HS-5 (cell line): ENCODE measurements at places on chromosomes 11 and 22.

DNA sequence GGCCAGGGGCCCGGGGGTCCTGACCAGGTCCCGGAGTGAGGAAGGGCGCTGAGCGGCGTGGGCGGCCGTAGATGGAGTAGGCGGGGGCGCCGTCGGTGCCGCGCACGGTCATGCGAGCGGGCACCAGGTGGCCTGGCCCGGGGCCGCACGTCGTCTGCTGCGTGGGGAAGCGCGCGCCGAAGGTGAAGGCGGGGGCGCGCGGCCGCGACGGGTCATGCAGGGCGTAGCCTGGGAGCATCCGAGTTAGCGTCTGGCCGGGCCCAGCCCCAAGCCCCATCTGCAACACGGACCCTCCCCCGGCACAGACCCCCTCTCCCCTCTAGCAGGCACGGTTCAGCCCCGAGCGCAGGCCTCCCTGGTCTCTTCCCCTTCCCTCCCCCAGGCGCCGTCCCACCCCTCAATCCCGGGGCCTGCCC is 1.7 kb upstream of the TYMP start:
- DNase-seq: no peak

GRCh38 chr11:124915541-124916369 is 3.3 kb upstream of the HEPN1 start:
- DNase-seq: no peak

DNA sequence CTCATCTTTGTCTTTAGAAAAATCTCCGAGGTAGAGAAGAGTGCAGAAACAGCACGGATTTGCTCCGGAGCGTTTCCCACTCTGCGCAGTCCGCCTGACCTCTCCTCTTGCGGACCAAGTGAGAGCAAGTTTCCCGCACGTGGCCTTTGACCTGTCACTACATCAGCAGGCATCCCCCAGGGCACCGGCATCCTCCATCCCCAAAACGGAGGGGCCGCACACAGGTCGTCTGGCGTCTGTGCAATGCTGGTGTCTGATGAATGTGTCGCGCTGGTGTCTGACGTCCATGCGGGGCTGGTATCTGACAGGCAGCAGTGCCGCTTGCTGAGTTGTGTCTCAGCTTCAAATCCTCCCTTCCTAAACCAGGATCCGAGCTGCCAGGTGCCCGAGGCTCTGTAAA is 739 bp upstream of the MRGPRE start:
- no peak for DNase-seq

- no peak for DNase-seq
These were observed 49.9 kb downstream of the RSF1 start for GRCh38 chr11:77770629-77771028.

DNA sequence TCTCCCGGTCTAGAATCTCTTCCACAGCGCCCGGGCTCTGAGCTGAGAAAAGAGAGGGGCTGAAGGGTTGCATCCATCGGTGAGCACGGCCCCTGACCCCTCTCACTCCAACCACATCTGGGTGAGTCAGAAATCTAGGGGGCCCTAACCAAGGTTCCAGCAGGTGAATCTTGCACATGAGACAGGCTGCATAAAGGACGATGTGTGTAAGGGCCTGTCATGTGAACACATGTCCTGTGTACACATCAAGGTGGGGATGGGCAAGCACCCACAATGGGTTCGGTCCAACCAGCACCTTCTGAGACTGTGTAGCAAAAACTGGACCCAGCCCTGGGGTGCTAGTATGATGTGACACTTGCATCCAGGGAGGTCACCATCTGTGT is 1.2 kb downstream of the BET1L start:
- DNase-seq: no peak

GRCh38 chr11:134338654-134339053 is 6.9 kb downstream of the GLB1L2 start:
- DNase-seq: no peak

DNA sequence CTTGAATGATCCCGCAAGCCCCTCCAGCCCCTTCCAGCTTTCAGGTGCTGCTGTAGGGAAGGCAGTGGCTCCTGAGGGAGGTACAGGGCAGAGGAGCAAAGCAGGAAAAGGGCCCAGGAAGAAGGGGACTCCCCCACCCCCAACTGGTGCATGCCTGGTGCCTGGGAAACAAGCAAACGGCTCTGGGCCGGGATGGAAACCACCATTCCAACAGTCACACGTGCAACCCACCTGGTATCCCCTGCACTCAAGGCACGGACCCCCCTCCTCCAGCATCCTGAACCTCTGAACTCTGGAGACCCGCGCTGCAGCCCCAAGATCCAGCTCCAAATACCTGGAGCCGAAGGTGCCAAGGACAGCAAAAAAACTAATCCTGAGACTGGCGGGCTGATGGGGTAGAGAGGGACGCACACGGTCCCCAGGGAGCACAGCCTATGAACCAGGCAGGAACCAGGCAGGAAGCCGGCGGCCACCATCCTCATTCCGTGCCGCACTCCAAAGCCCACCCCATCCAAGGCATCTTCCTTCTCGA is 537 bp downstream of the SCN4B start:
- no peak for DNase-seq

- DNase-seq: no peak
These were observed 519.4 kb downstream of the BRD1 start for GRCh38 chr22:49308300-49308699.

- no peak for DNase-seq
These were observed 48.4 kb upstream of the WEE1 start for GRCh38 chr11:9525116-9525515.
